ENCODE measurements at places on chromosomes 5 and 9.

DNA sequence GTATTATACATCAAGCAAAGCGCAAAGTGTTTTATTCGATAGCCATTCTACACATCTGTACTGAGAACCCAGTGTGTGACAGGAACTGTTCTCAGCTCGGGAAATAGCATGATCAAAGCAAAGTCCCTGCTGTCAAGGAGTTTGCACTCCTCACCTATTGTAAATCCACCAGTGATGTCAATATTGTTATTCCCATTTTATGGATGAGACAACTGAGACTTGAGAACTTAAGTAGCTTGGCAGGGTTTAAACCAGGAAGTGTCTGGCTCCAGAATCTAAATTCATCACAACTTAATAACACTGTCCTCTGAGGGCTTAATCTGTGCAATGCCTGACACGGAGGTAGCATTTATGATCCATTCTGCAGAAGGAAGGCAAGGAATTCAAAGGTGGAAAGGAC lies 50.7 kb downstream of the ADAM19 start:
- DNase-seq, result no peak

DNA sequence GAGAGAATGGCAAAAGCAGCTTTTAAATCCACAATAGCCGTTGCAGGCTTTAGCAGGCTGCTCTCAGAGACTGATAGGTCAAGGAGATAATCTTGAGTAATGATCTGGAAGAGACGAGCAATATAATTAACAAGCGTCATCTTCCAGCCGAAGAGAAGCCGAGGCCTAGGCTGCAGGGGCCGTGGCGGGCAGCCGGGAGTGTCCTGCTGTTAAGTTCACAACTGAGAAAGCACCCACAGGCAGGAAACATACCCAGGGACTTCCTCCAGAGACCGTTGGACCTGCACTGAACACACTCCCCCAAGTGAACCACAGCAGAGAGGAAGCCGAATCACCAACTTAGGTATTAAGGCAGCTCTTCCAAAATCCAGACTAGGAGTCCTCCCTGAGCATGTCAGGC lies 182.3 kb downstream of the IRX2 start:
- DNase-seq, result no peak

GRCh38 chr5:42614509-42614908 lies 142.1 kb upstream of the CCDC152 start:
- no peak for DNase-seq

DNA sequence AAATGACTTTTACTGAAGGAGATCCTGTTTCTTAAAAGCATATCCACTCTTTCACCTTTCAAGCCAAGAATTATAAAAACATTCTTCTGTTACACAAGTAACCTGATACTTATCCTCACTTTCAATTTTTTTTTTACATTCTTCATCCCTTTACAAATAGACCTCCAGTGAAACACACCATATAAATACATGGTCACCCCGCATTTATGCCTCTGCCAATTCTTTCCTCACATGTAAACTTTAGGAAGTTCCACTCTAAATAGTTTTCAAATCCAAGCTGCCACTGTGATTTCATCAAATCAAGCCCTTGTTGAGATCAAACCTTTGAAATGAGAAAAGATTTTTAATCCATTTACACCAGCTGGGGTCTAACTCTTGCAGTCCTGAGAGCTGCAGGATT lies 40.0 kb downstream of the GAS1 start:
- DNase-seq, result no peak

DNA sequence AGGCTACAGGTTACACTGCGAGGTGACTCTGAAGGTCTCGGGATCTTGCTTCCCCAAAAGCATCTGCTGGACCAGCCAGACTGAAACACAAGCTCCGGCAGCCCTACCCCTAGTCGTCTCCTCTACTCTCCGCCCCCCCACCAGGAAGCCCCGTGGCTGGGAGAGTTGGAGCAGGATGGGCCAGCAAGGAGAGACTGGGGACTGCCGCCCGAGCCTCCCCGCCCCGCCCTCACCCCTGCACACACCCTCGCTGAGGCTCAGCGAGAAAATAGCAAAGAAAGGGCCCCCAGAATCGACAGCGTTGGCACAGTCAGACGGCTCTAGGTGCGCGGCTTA lies 1.3 kb downstream of the TRIM7 start:
- DNase-seq, result no peak

DNA sequence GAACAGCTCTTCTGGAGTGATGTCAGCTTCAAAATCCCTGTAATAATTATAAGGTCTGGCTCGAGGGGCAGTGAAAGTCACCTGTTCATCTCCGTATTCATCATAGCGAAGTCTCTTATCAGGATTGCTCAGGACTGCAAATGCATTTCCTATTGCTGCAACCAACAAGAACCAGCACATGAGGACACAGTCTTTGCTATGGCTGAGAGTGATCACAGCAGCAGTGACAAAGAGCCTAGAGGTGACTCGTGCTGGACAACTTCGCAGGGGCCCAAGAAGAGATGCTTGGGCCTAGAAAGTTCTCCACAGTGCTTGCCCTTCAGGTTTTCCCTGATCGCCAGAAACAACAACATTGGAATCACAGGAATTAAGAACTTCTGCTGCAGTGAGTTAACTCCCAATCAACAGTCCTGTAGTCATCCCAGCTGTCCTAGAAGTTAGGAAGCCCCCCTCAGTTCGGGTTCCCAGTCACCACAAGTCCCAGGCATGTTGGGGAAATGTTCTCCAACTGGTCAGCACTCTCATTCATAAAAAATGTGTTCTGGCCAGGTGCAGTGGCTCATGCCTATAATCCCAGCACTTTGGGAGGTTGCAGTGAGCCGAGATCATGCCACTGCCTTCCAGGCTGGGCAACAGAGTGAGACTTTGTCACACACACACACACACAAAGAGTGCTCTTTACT lies 13.0 kb downstream of the DNAJC18 start:
- no peak for DNase-seq

DNA sequence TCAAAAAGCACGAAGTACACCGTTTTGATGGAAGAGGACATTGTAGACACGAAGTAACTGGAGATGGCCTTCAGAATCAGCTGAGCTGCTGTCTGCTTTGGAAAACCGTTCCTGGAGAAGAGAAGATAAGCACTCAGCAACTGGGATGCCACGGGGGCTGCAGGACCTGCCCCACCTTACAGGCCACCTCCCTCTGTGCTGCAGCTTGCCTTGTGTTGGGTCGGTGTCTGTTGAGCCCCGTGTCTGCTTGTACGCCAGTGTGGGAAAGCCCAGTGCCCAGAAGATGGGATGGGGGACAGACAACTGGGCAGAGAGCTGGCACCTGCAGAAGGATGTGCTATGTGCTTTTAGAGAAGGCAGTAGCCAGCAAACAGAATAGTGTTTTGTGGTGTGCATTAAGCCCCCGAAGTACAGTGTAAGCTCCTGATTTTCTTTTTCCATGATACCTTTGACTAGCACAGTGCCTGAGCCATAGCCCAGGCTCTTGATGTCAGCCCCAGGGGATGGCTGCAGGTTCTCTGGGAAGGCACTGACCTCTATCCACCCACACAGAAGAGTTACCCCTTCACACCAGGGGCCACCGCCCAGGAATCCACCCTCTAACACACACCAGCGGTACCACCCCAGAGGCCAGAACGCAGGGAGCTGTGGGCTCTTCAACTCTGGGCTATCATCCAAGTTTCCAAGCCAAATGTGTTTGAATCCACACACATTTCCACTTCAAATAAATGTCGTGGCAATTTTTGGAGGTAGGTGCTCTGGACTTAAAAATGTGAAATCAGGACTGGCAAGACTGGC lies 63.8 kb downstream of the MACROH2A1 start:
- no peak for DNase-seq

- DNase-seq, result no peak
Observed at GRCh38 chr9:70829591-70830265, 291.7 kb downstream of the TRPM3 start.

DNA sequence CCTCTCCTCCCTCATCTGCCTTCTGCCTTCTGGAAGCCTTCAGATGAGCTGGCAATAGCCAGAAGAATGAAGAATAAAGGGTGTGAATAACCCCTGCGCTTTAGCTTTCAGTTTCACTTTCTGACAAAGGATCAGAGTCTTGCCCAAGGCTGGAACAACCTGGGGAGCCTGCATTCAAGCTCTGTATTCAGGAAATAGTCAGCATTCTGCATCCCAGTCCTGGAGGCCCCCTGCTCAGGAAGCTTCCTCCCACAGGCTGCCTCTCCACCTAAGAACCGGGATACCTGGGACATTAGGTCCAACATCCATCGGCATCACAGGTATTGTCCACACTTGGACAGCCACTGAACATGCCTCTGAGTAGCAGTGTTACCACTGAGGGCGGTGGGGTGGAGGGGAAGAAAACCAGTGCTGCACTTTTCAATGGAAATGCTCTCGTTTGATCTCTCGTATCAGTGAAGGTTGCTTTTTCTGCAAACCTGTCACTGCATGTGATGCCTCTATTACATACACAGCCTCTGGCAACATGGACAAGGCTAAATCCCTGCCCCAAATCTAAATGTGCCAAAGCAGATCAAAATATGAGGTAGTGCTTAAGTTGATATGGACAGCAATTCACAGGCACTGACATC lies 39.8 kb upstream of the ACO1 start:
- DNase-seq, result peak; percentile 43

DNA sequence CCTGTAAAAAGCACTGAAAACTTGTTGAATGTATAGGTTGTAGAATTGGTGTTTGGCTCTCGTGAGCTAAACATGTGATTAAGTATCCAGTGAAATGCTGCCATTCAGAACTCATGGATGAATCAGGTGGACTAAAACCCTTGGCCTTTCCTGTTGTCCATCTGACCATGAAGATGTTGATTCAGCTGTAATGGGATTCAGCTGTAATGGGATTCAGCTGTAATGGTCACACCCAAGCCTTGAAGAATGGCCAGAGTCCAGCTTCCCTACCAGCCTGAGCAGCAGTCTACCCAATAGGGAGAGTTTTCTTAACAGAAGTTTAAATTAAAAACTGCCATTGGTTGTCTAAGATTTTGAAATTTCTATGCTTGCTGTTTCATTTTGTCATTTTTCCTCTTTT lies 18.1 kb downstream of the MAMDC2 start:
- DNase-seq, result no peak

DNA sequence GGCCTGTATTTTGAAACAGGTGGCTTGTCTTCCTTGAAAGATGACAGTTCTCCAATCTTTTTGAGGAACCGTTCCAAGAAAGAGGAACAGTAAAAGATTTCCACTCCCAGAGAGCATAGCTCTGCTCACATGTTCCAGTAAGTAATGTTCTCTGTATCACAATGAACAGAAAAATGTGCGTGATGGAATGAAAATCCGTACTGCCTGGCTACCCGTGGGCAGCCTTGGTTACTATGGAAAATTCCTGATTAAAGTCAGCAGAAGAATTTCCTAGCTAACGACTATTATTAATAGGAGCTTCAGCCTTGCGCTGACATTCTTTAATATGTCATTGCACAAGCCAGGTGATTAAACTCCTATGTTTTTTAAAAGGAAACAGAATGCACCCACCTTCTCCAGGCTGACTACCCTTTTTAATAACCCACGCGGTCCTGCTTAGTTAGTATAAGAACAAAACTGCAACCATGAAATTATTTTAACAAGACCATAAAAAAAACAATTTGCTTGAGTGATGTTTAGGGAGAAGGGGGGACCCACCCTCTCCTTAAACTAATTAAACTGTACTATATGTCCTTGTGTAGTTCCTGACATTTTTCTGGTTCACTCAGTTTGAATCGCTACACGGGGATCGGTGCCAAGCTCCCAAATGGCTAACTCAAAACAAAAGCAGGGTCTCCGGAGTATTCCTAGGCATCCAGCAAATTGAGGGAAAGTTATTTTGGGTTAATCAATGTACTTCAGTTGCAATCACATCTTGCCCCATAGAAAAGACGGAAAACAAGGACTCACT lies 54.8 kb upstream of the CPEB4 start:
- DNase-seq, result peak; percentile 89

DNA sequence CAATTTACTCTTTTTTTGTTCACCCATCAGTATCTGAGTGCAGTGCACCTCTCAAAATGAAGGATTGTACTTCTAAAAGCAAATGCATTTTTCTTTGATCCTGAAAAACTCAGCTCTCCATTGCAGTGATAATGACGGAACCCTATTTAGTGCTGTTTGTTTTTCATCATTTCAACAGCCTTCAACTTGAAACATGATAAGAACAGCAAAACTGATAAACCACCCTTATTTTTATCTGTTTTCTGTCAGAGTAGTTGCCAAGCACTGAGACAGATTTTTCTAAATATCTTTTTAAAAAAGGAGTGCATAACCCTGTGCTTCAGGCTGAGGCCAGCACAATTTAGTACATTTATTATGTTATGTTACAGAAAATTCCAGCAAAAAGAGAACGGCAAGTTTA lies 549.8 kb upstream of the DMAC1 start:
- DNase-seq, result no peak

GRCh38 chr5:149044453-149045088 lies 18.3 kb downstream of the SH3TC2 start:
- DNase-seq, result peak; percentile 77

DNA sequence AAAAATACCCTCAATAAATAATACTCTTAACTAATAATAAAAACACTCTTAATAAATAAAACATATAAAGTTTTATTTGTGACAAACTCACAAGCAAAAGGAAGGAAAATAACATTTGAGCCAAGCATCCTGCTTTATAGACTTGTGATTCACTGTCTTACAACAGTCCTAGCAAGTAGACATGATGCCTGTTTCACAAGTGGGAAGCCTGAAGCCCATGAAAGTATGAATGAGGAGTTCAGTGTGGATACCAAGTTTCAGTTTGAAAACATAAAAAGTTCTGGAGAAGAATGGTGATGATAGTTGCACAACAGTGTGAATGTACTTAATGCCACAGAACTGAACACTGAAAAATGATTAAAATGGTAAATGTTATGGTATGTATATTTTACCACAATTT lies 10.9 kb downstream of the HABP4 start:
- no peak for DNase-seq

DNA sequence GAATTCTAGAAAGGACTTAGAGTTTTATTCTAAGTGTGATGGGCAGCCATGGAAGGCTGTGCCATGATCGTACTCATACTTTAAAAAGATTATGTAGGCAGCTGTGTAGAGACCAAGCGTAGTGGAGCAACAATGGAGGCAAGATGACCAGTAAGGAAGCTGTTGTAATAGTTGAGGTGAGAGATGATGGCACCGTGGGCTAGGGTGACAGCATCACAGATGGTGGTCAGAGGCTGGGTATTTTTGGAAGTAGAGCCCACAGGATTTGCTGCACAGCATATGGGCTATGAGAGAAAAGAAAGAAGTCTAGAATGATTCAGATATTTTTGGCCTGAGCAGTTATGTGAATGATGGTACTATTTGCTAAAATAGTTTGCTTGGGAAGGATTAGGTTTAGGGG lies 7.7 kb downstream of the ARHGAP26 start:
- DNase-seq, result peak; percentile 67

DNA sequence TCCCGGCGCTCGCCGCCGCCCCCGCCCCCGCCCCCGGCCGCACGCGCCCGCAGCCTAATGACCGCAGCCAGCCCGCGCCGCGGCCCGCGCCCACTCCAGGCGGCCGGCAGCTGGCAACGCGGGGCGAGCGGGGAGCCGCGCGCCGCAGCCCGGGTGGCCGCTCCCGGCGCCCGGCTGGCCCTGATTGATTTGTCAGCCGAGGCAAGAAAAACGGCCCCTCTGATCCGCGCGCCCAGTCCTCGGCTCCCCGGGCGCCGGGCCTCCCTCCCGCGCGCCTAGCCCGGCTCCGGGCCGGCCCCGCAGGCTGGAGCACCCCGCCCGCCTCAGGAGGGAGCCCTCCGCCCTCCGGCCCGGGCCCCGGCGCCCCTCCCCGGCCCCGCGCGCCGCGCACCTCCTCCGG lies 11.9 kb upstream of the LHX2 start:
- no peak for DNase-seq

- peak; percentile 64 for DNase-seq
Observed at GRCh38 chr9:21993893-21994555, at the start of gene CDKN2A. CDKN2A (minus strand) TSS chr9:21994392.

GRCh38 chr5:89043676-89044075 lies 160.7 kb upstream of the MEF2C start:
- no peak for DNase-seq

All from inflammatory macrophage treated with lipopolysaccharide for 4 hours (primary cell).